ENCODE measurements at places on chromosomes 3 and 15.

DNA sequence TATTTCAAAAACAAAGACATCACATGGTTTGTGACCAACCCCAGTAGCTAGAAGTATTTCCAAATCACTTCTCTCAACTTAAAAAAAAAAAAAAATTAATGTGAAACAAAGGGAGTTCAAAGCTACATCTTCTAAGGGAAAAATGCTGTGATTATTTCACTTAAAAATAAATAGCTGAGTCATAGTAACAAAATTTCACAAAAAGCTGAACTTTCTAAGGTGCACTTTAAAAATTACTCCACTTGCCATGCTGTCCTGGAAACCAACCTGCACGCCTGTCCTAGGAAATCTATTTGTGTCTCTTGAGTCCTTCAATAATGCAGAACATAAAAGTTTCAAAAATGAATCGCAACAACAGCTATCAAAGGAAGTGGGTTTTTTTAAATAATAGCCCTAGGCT, 1.8 kb downstream of the ACAP2 start:
- DNase-seq = no peak

GRCh38 chr3:179717219-179717618, 64.4 kb downstream of the USP13 start:
- no peak for DNase-seq

GRCh38 chr3:86420990-86421739, 569.8 kb downstream of the VGLL3 start:
- DNase-seq = no peak

DNA sequence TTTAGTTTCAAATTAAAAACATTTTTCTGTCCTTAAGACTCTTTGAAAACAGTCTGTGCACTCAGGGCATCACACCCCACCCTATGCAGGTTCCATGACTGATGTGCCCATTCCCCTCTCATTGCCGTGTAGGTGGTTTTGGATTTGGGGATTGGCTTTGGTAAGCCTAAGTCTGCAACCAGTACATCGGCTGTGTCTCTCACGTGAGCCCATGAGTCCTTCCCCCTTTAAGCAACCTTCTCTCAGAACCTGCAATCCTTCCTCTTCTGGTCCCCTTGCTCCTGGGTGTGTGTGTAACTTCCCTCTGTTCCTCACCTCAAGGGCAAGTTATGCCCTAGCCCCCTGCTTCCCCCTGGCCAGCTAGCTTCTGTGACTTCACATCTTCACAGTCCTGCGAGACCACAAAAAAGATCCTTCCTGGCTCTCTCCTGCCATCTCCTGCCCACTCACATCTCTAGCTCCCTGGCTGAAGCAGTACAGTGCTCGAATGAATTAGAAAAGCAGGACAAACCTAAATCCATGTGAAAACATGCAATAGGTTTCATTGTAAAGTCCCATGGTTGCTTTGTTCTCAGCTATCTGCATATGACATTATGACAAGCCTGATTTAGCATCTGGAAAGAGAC, 126.7 kb downstream of the UACA start:
- no peak for DNase-seq

Data from stimulated activated naive CD8-positive, alpha-beta T cell treated with anti-CD3 and anti-CD28 coated beads, Interleukin-15, Interleukin-2, amounts not matched to agents 100 U/mL and 50 U/mL, for 24 hours (primary cell).